ENCODE measurements at places on chromosomes 4 and X. TPM values are rescaled to one million over a fixed set of nuclear protein-coding genes. Genes with fewer than 3 reads are reported as not detected.

CXCL6 gene
- 0.15 TPM for total RNA-seq

HTT gene
- 62.4 TPM for total RNA-seq

RGS12 gene
- 116 TPM for total RNA-seq

HTN3 gene
- total RNA-seq = not detected

DNA sequence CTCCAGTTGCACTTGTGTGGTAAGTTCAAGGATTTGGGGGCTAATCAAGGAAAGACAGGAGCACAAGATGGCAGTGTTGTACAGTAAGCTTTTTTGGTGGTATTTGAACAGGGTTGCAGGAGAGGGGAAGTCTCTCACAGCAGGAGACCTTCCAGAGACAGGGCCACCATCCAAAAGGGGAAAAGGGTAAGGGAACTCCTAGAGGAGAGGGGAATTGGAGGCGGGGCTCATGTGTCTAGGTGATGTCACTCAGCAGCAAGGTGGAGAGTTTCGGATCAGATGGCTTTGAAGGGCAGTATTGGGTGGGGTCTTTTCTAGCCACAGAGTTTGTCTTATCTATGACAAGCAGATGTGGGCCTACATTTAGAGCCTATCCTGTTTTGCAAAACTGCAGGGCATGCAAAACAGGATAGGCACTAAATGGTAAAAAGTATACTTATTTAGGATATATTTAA lies 13.4 kb upstream of the RNF175 start:
- no peaks in the 10 kb centered on the region for H3K27me3 ChIP-seq
- H3K4me1 ChIP-seq = peaks cover 14% of the 10 kb centered on the region
- H3K4me3 ChIP-seq = no peak overlapping the region
- no peak for DNase-seq
- no peaks in the 10 kb centered on the region for H3K36me3 ChIP-seq
- H3K27ac ChIP-seq = no peak overlapping the region

DNA sequence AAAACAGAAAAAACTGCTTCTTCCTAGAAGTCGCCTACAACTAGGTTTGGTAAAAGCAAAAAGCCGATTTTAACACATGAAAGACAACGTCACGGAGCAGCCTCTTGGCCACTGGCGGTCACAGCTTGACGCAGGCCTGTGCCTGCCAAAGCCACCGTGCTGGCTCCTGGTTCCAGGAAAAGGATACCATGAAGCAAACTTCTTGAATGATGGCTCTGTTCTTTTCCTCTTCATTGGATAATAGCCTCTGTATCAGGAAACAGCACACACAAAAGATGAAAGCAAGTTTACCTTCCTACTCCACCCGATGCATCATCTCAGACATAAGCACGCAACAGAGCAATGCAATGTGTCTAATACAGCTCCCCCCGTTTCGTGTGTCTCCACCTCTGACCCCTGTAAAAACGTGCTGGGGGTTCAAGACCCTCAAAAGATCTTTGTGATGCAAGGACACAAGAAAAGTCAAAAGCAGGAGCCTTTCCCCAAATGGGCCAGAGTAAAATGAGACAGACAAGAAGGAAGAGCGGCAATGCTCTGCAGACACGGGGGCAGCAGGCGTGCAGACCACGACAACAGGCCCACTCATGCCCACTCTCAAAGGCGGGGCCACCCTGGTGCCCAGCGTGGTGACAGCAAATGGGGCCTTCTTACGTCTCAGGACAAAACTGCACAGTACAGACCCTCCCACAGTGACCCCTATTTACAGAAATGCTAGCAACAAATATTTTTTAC lies 19.4 kb downstream of the GAK start:
- no peak overlapping the region for H3K27ac ChIP-seq
- H3K4me1 ChIP-seq = peaks cover 26% of the 10 kb centered on the region
- no peak overlapping the region for H3K4me3 ChIP-seq
- H3K27me3 ChIP-seq = peaks cover 7% of the 10 kb centered on the region
- peaks cover 23% of the 10 kb centered on the region for H3K36me3 ChIP-seq
- DNase-seq = no peak

GRCh38 chrX:143623657-143624056 lies 12.2 kb downstream of the SLITRK4 start:
- no peak for DNase-seq
- no peaks in the 10 kb centered on the region for H3K4me1 ChIP-seq
- H3K27ac ChIP-seq = no peak overlapping the region
- no peaks in the 10 kb centered on the region for H3K36me3 ChIP-seq
- no peaks in the 10 kb centered on the region for H3K27me3 ChIP-seq
- no peak overlapping the region for H3K4me3 ChIP-seq

DNA sequence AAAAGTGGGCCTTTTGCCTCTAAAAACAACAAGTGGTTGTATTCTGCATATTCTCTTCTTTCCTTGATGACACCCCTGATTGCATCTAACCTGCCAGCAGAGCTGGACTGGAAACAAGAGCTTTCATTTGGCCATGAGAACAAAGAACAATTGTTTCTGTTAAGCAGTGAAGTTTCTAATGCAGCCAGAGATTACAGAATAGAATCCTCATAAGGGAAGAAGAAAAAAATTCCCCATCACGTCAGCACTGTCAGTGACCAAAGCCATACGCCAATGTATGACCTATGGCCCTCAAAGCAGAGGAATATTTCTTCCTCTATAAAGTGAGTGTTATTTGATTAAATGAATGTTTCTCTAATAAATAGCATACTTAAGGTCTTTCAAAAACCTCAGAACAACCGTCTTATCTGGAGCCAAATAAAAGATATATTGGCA lies 529.1 kb upstream of the INTU start:
- no peaks in the 10 kb centered on the region for H3K36me3 ChIP-seq
- no peak for DNase-seq
- H3K27me3 ChIP-seq = no peaks in the 10 kb centered on the region
- H3K27ac ChIP-seq = no peak overlapping the region
- no peak overlapping the region for H3K4me3 ChIP-seq

- no peak for DNase-seq
- H3K4me1 ChIP-seq = no peaks in the 10 kb centered on the region
- H3K27me3 ChIP-seq = peaks cover 22% of the 10 kb centered on the region
- H3K4me3 ChIP-seq = no peak overlapping the region
- H3K36me3 ChIP-seq = no peaks in the 10 kb centered on the region
- H3K27ac ChIP-seq = no peak overlapping the region
Observed at GRCh38 chr4:7261087-7261486, 68.7 kb downstream of the SORCS2 start.

DNA sequence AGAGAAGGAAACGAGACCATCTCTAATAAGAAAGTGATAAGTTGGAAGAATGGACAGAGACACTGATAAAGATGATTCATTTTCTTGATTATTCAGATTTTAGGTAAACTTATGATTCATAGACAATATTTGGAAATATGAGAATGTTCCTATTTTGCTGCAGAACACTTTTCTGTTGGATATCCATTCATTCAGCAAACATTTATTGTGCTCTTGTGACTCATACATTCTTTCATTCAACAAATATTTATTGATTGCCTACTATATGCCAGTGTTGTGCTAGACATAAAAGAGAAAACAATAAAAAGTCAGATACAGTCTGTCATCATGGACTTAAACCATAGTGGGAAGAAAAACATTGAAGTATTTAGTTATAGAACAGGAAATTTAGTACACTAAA lies 1232.0 kb downstream of the STIM2 start:
- H3K27ac ChIP-seq = no peak overlapping the region
- no peaks in the 10 kb centered on the region for H3K27me3 ChIP-seq
- H3K36me3 ChIP-seq = no peaks in the 10 kb centered on the region

Measured in endothelial cell (in vitro differentiated cells).